ENCODE measurements at places on chromosomes 12 and 14.

GRCh38 chr12:117830471-117830870 is 138.3 kb downstream of the KSR2 start:
- DNase-seq, result no peak

DNA sequence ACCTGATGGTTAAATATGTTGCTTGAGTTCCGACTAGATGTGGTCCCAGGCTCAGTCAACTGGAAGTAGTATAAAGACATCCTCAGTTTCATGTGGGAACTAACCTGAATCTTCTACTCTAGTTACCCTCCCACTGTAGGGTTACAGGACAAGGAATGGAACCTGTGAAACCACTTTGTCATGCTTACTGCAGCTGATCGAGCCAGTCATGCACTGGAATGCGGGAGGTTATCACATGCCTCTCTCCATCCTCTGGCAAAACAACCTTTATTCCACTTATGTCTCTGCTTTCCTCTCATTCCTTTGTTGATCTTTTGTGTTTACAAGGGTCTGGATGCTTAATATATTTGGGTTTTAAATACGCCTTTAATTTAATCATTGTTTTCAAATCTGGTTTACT is 111.9 kb upstream of the DDHD1 start:
- DNase-seq, result no peak

DNA sequence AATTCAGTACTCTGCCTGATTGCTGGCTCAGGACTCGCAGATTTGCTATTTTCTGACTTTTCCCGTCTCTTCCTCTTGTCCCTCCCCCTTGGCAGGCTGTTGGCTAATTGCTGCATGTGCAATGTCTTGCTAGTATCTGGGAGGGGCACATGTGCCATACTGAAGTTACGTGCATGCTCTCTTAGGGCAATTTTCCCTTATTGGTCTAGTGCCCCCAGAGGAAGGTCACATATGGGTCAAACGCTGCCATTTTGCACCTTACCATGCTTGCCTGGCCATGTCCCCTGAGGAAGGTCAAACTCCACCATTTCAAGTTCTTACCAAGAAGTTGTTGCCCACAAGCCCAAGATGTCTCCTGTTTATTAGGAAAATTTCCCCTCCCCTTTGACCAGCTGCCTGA is 13.9 kb upstream of the ERC1 start:
- no peak for DNase-seq

DNA sequence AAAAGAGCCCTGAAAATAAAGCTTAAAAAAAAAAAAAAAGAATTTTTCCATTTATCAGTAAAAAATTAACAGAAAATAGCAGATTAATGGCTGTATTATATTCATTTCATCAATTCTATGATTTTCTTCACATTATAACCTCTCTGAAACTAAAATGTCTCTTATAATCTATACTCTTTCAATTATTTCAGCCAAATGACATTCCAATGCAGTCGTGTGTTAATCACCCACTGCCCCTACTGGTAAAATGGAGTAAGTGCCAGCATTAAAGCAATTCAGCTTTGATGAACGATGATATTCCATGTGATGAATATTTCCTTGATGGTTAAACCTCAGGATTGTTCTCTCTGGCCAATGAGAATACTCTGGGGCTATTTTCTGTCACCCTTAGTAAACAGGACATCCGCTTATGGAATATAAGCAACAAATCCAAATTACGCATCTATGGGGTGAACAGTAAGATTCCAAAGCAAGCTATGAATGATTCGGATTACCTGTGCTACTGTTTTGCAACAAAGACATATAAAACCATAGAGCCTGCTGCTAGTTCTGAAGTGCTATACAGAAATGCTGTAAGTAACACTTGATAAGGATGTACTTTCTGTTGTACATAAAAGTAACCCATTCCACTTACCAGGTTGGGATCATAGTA is 20.3 kb upstream of the SYCP3 start:
- DNase-seq, result peak; percentile 15

DNA sequence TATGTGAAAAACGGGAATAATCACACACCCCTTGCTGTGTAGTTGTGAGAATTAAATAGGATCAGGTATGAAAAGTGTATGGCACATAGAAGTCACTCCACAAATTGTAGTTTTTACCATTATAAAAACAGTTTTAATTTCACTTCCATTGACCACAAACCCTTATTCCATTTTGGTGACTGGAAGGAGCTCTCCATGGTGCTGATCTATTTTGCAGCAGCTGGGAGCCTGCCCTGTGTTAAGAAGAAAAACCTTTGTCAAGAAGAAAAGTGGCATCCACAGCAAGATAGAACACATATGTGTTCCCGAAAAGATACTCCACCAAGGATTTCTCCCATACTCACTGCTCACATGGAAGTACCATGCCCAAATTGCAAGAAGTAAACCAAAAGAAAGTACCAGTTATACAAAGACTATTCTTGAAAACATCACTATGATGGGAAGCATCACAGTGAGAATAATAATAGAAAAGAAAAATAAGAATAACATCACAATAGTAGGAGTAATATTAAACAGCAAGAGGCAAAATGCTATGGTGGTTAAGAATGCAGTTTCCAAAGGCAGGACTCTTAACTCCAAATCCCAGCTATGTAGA is 58.7 kb downstream of the TUNAR start:
- DNase-seq, result no peak

DNA sequence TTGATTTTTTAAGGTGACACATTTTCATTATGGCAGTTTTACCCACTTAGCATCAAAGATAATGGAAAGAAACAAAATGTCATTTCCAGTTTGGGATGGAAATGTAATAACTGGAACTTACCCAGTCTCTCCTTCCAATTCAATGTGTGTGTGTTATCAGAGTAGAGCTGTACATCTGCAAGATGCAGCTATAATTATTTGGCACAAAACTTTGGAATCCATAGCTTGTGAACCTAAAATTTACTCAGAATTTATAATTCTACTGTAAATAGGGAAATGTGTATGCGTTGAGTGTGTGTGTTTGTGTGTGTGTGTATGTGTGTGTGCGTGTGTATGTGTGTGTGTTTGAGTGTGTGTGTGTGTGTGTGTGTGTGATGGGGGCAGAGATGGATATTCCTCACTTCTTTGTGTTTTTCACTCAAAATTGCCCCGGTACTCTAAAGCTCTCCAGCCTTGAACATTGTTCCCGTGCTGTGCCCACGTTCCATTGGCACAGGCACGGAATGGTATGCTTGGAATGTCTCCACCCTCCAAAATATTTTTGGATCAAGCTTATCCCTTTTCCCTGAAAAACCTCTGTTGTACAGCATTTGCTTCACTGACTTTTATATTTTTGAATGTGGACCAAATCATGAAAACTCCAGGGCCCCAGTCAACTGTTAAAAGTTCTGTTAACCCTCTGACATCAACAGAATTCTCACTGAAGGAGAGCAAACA is 150.2 kb upstream of the BMP4 start:
- DNase-seq, result no peak

- no peak for DNase-seq
These were observed 11.4 kb downstream of the CLECL1 start for GRCh38 chr12:9721394-9722092.

DNA sequence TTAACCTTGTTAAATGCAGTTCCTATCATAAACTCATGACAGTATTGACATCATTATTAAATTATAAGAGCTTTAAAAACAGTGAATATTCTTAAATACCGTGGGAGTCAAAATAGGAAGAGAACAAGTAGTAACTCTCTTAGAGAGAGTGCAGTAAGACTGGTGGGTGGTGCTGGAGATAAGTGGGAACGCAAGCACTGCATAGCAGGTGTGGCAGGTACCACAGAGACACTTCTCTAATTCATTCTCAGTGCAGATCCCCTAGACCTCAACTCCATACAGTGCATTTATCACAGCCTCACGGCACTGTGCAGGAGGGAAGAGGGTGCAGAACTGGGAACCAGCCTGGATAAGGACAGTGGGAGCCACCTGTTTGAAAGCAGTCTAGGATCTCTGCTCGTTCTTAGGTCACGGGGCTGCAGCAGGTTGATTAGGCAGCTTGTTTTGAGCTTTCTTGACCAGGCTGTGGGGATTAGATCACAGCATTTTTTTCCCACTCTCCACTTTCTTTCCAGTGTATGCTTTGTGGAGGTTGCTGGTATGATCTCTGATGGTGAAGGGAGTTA is 165.6 kb downstream of the PRKCH start:
- DNase-seq, result no peak

GRCh38 chr12:40614923-40615322 is 77.3 kb upstream of the CNTN1 start:
- DNase-seq, result no peak

- DNase-seq, result no peak
These were observed 10.2 kb downstream of the TPCN1 start for GRCh38 chr12:113231235-113232088.

- no peak for DNase-seq
These were observed 336.2 kb downstream of the DPF3 start for GRCh38 chr14:72557671-72558070.

GRCh38 chr12:66047411-66048021 is 83.0 kb downstream of the LLPH start:
- peak; percentile 56 for DNase-seq

- no peak for DNase-seq
These were observed 7.2 kb downstream of the ERC1 start for GRCh38 chr12:998020-998874.

DNA sequence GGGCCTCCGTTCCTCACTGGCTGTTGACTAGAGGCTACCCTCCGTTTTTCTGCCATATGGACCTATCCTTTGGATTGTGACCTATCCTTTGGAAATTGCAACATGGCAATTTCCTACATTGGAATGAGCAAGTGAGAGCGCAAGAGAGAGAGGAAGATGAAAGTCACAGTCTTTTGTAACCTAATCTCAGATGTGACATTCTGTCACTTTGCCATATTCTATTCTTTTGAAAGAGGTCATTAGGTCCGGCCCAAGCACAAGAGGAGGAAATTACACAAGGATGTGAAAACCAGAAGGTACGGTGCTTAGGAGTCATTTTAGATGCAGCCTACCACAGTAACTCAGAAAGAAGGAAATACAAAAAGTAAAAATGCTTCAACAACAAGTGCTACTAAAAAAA is 47.3 kb upstream of the SRP54 start:
- no peak for DNase-seq

- no peak for DNase-seq
These were observed 190.8 kb upstream of the PARP11 start for GRCh38 chr12:4064008-4064407.

- DNase-seq, result no peak
These were observed 296.2 kb upstream of the PPFIA2 start for GRCh38 chr12:82055391-82055790.

DNA sequence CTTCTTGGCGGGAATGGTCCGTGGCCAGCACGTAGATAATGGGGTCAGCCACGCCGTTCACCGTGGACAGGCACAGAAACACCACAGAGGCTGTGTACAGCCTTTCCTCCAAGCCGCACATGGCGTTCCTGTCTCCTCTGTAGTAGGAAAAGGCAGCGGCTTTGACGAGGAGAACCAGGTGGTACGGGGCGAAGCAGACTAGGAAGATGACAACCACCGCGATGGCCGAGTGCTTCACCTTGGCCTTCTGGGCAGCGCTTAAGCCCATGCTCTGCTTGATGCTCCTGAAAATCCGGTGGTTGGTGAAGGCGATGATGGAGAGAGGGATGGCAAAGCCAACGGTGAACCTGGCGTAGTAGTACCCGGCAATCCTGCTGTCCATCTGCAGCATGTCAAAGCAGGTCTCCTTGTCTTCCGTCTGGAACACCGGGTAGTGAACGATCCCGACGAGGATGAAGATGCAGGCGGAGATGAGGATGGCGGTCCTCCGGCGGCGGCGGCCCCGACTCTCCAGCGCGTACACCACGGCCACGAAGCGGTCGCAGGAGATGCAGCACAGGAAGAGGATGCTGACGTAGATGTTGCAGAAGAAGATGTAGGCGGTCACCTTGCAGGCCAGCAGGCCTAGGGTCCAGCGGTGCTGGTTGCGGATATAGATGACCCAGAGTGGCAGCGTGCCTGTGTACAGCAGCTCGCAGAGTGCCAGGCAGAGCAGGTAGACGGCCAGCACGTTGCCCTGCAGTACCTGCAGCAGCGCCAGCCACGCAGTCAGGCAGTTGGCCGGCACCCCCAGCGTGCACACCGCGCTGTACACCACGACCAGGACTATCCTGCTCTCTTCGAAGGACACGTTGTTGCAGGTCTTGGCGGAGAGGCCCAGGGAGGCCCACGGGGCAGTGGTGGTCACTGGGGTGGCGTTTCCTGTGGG is 13.8 kb downstream of the GPR132 start:
- no peak for DNase-seq

- DNase-seq, result peak; percentile 25
These were observed 67.6 kb upstream of the CDKN3 start for GRCh38 chr14:54329082-54329695.

GRCh38 chr12:42574851-42575266 is 14.7 kb downstream of the PRICKLE1 start:
- no peak for DNase-seq

DNA sequence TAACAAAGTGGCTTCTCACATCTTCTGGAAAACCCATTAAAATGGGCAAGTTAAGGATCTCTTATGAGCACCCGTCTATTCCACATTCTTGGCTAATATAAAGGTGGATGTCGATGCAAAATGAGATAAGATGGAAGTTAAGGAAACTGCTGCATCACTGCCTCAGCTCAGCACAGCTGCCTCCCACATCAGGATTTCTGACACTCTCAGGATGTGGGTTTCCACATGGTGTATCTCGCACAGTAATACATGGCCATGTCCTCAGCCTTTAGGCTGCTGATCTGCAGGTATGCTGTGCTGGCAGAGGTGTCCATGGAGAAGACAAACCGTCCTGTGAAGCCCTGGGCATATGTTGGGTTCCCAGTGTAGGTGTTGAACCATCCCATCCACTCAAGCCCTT is 1348.0 kb downstream of the TMEM121 start:
- no peak for DNase-seq

DNA sequence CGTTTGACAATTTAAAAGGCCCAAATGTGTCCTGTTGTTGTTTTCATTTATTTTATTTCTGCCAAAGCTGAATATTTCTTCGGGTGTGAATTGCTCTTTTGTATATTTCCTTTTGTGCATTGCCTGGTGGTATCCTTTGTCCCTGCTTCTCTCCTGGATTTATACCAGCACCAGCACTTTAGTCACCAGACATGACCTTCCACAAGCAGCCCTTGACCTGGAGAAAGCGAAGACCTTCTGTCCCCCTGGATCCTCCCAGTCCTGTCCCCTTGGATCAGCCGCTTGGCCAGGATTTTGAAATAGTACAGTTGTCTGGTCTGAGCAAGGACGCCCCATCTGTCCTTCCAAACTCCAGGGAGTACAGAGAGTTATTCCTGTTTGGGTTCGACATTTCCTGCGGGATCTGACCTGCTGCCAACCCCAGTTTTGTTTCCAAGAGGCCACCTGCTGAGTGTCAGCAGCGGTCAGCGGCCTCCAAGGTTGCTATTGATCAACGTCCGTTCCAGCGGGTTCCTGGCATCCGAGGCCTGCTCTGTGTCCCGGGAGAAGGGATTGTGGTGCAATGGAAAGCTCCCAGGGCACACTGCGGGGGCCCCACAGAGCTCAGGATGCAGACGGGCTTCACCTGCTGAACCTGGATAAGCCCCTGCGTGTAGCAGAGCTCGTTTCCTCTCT is 45.1 kb upstream of the CHGA start:
- DNase-seq, result no peak

DNA sequence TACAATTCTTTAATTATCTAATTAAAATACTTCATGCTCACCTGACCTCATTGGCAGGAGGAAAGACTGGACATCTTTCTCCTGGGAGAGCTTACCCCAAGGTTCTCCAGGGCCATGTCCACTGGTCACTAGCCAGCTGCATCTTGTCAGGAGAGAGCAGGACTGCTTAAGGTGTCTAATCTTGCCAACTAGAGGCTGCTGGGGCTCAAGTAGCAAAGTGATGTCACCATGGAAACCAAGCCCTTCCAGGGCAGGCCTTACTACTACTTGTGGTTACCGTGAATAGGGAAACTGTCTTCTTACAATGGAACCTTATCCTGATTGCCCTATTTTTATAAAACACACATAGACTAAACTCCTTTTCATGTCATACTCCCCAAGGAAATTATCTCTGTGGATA is 376.4 kb downstream of the SNAPC1 start:
- no peak for DNase-seq
